Activated naive CD4-positive, alpha-beta T cell (primary cell): ENCODE measurements at places on chromosomes 13 and 19.

DNA sequence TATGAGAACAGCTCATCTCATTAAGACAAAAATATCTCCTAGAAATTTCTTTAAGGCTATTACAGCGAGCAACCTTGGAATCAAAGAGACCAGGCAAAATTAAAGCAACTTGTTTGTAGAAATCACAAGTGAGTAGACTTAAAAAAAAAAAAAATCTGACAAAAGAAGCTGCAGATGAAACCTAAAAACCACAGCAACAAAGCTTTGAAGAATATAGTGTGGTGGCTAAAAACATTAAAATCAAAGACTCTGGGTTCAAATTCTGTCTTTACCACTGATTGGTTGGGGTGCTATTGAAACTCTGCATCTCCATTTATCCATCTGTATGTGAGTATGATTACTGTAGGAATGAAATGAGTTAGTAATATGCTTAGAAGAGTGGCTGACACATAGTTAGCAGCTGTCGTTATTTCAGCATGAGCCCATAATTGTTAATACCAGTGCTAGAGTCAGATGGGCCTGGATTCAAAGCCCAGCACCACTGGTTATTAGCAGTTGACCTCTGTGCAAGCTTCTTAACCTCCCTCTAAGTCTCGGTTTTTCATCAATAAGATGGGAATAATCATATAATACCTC lies 157.6 kb downstream of the FOXO1 start:
- no peak for DNase-seq

GRCh38 chr13:97505017-97505416 lies 71.0 kb downstream of the RAP2A start:
- no peak for DNase-seq

DNA sequence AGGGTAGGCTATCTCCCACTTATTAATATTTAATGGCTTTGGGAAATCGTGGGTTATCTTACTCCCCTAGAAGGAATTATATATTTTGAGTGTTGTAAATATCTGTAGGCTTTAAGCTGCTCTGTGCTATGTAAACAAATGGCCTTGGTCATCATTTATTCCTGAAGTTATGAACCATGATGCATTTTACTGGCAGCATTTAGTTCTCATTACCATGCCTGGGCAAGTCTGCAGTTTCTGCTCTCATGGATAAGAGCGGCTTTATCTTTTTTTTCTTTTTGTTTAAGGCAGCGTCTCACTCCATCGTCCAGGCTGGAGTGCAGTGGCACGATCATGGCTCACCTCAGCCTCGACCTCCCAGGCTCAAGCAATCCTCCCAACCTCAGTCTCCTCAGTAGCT lies 156.1 kb downstream of the IRS2 start:
- no peak for DNase-seq

GRCh38 chr19:4232614-4233281 lies 3.4 kb downstream of the EBI3 start:
- DNase-seq = no peak

DNA sequence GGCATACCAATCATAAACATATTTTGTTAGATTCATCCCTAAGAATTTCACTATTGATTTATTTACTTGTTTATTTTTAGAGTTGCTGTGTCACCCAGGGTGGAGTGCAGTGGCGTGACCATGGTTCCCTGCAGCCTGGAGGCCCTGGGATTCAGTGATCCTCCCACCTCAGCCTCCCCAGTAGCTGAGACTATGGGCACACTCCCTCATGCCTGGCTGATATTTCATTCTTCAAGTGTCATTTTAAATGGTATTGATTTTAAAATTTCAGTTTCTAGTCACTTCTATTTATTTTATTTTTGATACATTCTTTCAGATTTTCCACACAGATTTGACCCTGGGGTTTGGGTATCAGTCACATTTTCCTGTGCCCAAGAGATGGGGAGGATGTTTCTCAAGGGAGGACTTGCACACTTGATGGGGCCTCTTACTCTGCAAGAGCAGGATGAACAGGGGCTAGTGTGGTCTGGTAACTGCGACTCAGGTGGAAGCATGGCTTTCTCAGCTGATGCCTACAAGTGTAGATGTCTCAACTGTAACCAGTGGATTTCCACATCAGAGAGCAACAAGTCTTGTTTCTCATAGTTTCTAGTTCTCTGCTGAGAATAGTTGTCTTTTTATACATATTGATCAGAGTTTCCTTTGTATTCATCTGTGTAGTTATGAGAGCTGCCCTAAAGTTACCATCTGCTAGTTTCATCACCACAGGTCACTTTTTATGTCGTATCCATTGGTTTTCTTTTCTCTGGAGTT lies 40.2 kb downstream of the CCNE1 start:
- no peak for DNase-seq

GRCh38 chr13:80870186-80870585 lies 529.3 kb upstream of the SPRY2 start:
- no peak for DNase-seq

- no peak for DNase-seq
Measured at GRCh38 chr13:21478881-21479808, 20.0 kb upstream of the ZDHHC20 start.

GRCh38 chr13:31110617-31111016 lies 51.1 kb downstream of the HSPH1 start:
- DNase-seq = no peak

DNA sequence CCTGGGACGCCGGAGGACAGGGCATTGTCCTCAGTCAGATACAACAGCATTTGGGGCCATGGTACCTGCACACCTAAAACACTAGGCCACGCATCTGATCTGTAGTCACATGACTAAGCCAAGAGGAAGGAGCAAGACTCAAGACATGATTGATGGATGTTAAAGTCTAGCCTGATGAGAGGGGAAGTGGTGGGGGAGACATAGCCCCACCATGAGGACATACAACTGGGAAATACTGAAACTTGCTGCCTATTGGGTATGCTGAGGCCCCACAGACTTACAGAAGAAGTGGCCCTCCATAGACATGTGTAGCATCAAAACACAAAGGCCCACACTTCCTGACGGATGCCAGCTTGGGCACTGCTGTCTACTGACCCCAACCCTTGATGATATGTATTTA lies 1.4 kb upstream of the ICAM4 start:
- no peak for DNase-seq

DNA sequence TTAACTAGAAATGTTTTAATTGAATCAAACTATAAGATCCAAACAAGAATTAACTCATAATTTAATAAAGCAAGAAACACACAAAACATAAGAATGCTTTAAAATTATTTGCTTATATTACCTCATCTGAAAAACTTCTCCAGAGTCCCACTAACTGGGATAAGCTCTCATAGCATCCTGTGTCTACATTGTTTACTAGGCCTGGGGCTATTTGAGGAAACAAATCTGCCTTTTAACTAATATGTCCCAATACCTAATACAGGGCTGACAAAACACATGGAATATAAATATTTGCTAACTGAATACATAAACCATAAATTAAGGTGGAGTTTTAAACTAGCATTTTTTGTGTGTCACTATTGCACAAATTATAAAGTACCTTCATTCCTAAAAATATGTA lies 1399.8 kb upstream of the SLC10A2 start:
- DNase-seq = no peak

DNA sequence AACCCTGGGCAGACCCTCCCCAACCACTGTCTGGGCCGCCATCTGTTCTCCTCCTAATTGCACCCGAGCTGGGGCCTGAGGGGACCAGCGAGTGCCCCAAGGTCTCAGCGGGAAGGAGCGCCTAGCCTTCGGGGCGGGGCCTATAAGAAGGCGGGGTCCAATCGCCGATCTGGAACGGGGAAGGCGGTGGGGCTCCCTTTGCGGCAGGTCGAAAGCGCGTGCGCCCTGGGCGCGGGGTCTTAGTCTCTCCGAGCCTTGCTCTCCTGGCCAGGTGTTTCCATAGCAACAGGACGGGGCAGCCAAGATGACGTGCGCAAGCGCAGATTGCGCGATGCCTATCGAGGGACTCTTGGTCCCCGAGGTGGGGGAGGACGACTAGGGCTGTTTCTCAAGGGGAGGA lies 2.8 kb downstream of the MAST1 start:
- DNase-seq = no peak

DNA sequence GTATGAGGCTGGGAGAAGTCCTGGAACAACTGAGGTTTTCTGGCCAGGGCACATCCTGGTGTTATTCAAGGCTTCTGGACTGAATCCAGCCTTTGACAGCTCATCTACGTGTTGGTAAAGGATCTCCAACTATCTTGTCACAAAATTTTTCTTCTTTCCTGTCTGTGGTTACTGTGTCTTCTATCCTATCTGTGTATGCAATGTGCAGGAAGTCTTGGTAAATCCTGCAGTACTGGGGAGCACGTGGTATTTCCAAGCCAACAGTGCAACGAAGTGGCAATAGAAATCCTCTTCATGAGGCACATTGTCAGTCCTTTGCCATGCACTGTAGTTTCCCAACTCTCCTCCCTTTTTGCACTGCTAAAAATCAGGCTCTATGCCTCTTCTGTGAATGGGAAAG lies 86.7 kb downstream of the ZNF100 start:
- DNase-seq = no peak

GRCh38 chr19:17105556-17105955 lies 30.0 kb downstream of the MYO9B start:
- no peak for DNase-seq

DNA sequence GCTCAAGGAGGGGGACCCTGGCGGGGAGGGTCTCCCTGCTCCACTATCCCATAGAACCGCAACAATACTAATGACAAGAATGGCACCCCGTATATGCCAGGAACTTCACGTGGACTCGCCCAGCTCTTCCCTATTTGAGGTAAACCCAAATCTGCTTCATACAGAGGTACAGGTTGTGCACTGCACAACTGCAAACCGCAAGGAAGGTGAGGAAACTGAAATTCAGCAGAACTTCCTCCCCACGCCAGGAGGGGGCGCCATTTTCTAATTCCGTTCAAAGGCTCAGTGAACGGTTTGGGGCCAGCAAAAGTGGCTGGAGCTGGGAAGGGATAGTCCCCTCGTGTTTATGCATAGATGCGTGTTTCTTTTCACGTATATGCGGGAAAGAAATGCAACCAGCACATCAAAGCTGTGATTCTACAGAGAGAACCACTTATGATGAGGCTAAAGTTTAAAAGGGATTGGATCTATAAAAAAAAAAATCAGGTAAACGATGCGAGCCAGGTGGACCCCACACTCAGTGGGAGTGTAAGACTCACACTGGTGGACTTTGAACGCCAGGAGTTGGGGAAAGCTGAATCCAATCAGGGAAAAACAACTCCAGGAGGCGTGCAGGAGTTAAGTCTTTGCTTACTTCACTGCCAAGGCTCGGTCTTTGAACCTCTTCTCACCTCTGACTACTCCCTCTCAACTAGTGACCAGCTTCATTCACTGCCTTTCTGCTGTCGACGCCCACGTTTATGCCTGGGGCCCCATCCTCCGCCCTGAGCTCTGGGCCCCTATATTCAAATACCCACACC lies 20.3 kb downstream of the C19orf81 start:
- peak; percentile 3 for DNase-seq

GRCh38 chr19:7685546-7686445 lies 5.2 kb downstream of the TRAPPC5 start:
- no peak for DNase-seq

GRCh38 chr13:60990032-60990733 lies 425.5 kb downstream of the PCDH20 start:
- no peak for DNase-seq

GRCh38 chr13:99805361-99805760 lies 166.2 kb downstream of the ZIC5 start:
- DNase-seq = no peak

DNA sequence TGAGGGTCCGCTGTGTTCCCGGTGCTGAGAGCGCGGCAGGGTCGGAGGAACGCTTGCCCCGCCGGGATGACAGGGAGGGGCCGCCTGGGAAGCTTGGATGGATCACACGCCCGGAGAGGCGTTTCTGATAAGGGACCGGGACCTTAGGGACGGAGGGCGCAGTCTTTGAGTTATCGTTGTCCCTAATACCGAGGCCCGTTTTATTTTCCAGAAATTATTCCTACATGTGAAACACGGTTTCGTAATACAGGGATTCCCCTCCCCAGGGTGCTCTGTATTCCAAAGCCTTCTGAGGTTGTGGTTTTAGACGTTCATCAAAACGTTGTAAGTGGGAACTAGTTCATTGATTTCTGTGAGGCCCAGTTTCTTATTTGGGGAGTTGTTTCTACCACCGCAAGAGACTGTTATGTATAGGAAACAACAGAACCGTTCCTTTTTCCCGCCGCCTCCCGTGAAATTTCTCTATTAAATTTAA lies 752 bp downstream of the PDCD5 start:
- no peak for DNase-seq

GRCh38 chr19:56692206-56692895 lies 20.8 kb upstream of the ZNF835 start:
- no peak for DNase-seq

DNA sequence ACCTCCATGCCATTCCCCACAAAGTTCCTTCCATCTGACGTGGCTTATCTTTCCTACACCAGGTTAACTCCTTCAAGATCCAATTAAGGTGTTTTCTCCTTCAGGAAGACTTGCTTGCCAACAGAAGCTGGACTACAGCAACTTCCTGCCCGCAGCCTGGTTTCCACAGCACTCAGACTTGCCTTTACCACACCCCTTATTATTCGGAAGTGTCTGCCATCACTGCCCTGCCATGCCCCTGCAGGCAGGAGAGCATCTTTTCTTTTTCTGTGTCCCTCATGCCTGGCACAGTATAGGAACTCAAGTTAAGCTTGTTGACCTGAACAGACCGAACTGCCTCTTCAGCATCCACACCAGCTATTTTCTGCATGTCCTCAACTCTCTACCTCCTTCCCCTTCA lies 168.0 kb downstream of the FOXO1 start:
- no peak for DNase-seq

GRCh38 chr13:72760189-72760588 lies 21.5 kb downstream of the DIS3 start:
- no peak for DNase-seq

DNA sequence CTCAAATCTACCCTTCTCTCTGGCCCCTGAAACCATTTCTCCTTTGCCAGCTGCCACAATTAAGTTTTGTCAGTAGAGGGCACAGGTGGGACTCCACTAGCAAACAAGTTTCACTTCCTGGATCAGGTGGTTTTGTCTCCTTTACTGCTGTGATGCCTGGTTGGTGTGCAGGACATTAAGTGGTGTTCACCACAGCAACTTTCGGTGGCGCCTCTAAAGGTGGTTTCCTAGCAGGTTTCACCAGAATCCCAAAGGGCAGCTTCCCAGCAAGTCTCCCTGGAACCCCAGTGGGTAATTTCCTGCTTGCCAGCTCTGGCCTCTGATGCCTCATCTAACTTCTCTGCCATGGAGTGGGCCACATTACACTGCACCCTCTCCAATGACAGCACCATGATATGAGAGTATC lies 16.6 kb downstream of the MED4 start:
- no peak for DNase-seq

DNA sequence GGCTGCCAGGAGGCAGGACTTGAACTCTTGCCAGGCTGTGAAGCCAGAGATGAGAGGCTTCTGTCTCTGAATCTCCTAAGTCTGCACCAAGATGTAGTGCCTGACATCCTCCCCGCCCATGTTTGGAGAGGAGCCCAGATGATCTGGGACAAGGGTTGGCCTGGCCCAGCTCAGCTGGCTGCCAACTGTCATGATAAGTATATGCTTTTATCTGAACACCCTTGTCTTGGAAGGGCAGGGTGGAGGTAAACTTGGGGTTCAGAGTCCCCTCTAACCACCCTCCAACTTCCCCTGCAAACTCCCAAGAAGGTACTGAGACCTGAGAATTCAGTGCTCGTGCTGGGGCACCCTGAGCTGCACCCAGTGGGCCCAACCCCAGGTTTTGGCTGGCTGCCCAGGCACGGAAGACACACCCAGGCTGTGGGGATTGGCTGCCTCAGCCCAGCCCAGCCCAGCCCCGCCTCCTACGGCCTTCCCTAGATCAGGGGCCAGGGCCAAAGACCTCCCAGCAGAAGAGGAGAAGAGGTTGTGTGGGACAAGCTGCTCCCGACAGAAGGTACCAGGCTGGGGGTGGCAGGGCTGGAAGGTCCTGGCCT lies at the start of gene CYP4F12:
CYP4F12 (plus strand) TSS at position 508 of the 596 bp plus-strand sequence. CDS start 443 bp downstream, outside the sequence.
- DNase-seq = no peak
